ENCODE measurements at places on chromosomes 12 and 14.

- no peak for DNase-seq
Observed at GRCh38 chr12:45743247-45743646, 13.7 kb downstream of the ARID2 start.

- DNase-seq = peak; percentile 50
Observed at GRCh38 chr14:54691525-54692283, 124.8 kb downstream of the SAMD4A start.

- DNase-seq = no peak
Observed at GRCh38 chr12:62632411-62632918, 165.8 kb downstream of the MON2 start.

DNA sequence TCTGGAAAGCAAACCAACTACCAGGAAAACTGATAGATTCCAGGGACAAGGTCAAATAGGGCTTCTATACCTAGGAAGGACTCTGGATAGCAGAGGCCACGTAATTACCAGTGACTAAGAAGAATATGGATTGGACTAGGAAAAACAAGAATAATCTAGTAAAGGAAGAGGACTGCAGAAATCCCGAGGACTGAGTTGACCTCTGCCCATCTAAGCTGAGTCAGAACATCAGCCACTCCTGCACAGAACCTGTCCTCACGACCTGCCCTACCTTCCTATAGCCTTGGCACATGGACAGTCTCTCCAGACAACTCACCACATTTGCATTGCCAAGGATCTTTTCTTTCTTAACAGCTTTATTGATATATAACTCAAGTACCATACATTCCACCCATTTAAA, 2.3 kb downstream of the OR6J1 start:
- DNase-seq = no peak

GRCh38 chr12:4156317-4156716, 117.2 kb upstream of the CCND2 start:
- DNase-seq = no peak

DNA sequence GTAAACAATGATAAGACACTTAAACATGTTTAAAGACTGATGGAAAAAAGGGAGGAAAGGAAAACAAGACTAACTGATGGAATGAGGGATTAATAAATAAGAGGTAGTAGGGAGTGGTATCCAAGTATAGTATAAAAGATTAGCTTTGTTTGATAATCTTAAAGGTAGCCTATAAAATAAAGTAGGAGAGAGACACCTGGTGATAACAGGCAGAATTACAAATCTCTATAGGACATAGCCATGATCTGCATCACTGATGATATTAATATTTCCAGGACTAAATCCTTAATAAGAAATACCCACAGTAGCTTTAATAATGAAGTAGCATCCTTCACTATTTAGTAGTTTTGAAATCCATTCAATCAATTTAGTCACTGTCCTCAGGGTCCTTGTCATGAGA, 30.4 kb downstream of the DLGAP5 start:
- peak; percentile 17 for DNase-seq

DNA sequence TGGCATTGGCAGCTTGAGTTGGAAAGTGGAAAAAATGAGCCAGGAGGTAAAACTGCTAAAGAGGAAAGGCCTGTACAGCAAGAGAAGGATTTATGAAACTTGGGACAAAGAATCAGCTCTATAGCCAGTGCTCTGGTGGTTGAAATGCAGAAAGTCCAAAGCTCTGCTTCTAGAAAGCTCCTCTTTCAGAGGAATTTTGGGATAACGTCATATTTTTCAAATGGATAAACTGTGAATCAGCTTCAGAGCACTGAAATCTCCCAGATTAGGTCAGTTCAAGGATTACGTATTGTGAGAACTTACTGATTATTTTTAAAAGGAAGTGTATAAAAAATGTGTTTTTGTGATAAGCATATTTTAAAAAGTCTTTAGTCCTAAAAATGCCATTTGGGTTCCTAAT, 203.1 kb upstream of the CNOT2 start:
- DNase-seq = no peak

- DNase-seq = no peak
Observed at GRCh38 chr12:48125985-48126384, 6.8 kb downstream of the PFKM start.

- DNase-seq = no peak
Observed at GRCh38 chr14:44035707-44036106, 471.4 kb downstream of the FSCB start.

GRCh38 chr14:61472801-61473376, 151.5 kb downstream of the PRKCH start:
- DNase-seq = no peak

- DNase-seq = no peak
Observed at GRCh38 chr14:82731526-82731925, 1197.9 kb upstream of the SEL1L start.

DNA sequence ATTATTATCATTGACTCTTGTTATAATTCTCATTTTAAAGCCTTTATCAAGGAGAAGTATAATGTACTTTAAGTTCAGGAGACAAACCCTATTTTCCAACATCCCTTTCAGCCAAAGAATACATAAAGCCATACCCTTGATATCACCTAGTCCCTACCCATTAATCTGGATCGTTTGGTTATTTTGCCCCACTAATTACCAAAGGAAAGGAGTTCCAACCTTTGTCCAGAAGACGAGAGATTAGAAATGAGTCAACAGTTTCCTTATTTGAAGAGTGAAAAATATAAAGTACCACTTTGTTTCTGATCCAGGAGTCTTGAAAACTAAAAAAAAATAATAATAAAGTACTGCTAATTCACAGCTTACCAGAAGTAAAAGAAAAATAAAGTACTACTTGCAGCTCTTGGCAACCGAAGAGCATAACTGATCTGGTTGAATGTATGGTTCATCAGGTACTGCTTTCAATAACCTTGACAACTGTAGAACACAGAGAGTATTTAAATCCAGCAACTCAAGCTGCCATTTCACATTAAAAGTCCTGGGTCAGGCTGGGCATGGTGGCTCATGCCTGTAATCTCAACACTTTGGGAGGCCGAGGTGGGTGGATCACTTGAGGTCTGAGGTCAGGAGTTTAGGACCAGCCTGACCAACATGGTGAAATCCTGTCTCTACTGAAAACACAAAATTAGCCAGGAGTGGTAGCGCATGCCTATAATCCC, 33.7 kb downstream of the LIMA1 start:
- DNase-seq = no peak

GRCh38 chr14:24436355-24437019, 6.1 kb downstream of the SDR39U1 start:
- DNase-seq = peak; percentile 55

DNA sequence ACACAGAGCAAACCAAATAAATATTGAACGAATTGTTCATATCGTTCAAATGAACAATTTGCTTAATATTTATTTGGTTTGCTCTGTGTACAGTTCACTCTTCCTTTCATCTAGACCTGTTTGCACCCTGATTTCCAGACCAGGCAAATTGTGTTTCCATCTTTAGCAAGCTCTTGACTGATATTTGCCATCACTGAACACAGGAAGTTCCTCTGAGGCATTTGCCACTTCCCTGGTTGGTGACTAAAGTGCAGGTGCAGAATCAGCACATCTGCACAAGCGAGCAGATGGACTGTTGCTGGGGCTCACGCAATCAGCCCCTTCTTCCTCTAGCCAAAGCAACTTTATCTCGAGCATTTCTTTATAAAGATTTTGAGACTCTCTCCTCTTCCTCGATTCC, 112.9 kb downstream of the DAAM1 start:
- DNase-seq = no peak

DNA sequence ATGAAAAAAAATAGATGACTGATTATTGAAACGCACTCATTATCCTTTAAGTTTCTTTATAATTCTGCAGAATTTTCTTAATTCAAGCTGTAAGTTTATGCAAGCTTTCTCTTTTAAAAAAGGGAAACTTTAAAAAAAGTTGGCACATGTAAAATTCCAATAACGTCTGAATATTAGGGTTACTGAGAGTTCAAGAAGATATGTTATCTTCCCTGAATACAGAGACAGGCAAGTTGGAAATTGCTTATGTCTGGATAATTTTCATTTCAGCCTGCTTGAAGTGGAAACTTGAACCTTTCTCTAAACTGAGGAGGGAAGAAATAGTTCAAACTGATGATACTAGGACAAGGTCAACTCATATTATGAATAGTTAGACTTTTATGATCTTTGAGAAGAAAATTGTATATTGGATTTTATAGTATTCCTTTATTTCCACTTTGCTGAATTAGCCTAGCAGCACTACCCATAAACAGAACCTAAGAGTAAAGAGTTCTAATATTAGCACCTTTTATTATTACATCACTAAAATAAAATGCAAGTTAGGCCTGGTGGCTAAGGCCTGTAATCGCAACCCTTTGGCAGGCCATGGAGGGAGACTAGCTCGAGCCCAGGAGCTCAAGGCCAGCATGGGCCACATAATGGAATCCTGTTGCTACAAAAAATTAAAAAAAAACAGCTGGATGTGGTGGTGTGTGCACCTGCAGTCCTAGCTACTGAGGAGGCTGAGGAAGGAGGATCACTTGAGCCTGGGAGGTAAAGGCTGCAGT, 288.0 kb downstream of the TRHDE start:
- no peak for DNase-seq

GRCh38 chr12:68559984-68560850, 50.5 kb upstream of the RAP1B start:
- DNase-seq = peak; percentile 58

DNA sequence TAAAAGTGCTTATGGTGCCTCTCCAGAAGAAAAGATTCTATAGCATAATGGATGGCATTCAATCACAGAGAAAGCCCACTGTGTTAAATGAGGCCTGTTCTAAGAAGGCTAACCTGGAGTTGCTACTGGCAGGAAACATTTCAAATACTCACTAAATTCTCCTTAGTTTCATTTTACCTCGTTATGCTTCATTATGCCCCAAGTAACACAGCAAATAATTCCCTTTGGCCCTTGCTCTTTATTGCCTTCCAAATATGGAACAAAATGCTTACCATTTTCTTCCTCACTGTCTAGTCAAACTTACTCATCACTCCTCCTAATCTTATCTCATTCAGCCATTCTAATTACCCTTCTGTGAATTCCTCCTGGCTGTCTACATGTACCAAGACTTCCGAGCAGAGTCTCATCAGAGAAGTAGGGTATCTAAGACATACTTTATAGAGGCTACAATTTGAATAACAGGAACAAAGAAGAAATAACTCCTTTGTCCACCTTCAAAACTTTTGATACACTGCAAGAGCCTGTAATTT, 292.1 kb upstream of the CLEC14A start:
- DNase-seq = no peak

GRCh38 chr12:48542300-48542928, 17.0 kb downstream of the OR8S1 start:
- no peak for DNase-seq

- peak; percentile 77 for DNase-seq
Observed at GRCh38 chr12:128661226-128661569, 162.6 kb downstream of the SLC15A4 start.

Data from Caki2 (cell line).